ENCODE measurements at places on chromosomes 16 and 17.
A peak's percentile ranks its signal among the peaks of the same experiment; 100 is the strongest.

DNA sequence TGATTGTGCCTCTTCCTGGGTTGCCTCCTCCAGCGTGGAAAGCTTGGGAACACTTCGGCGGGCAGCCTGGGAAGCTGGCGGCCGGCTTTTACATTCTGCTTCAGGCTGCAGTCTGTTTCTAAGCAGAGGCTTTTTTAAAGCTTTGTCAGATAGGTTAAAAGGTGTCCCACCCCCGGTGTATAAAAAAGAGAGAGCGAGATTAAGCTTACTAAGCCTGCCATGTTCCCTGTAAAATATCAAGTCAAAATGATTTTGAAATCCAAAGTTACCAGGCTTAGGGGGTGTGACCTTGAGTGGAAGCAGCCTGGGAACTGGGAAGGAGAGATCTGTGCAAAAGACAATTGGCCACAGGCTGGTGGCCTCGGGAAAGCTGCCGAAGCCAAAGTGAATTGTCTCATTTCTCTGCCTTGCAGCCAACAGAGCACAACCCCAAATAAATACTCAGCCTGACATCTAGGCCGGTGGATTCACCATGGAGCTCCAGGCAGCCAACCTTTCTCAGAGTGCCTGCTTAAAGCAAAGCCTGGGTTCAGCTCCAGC lies 254.5 kb downstream of the FTO start:
- DNase-seq: peak; percentile 12

- no peak for DNase-seq
Observed at GRCh38 chr16:49696414-49697101, 159.4 kb downstream of the ZNF423 start.

- peak; percentile 90 for DNase-seq
Observed at GRCh38 chr17:31524926-31525800, 133.7 kb downstream of the RAB11FIP4 start.

DNA sequence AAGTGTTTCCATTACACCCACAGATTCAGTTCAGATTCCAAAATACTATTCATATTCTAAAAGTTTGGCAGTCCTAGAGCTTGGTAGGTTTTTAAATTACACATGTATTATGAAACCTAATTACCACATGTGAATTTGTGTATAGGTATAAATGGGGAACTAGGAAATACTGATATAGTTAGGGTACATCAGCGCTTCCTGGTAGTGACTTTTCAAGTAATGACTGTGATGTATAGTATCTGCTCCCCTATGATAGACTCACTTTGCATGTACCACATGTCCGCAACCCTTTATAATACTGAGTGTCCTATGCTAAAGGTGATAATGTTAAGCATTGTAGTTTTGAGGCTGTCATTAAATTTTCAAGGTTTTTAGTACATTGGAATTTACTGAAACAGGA lies 22.9 kb downstream of the CDK12 start:
- no peak for DNase-seq

GRCh38 chr16:71873199-71873598 lies 10.8 kb downstream of the ZNF821 start:
- no peak for DNase-seq

- DNase-seq: no peak
Observed at GRCh38 chr16:75340741-75341491, 89.5 kb upstream of the BCAR1 start.

DNA sequence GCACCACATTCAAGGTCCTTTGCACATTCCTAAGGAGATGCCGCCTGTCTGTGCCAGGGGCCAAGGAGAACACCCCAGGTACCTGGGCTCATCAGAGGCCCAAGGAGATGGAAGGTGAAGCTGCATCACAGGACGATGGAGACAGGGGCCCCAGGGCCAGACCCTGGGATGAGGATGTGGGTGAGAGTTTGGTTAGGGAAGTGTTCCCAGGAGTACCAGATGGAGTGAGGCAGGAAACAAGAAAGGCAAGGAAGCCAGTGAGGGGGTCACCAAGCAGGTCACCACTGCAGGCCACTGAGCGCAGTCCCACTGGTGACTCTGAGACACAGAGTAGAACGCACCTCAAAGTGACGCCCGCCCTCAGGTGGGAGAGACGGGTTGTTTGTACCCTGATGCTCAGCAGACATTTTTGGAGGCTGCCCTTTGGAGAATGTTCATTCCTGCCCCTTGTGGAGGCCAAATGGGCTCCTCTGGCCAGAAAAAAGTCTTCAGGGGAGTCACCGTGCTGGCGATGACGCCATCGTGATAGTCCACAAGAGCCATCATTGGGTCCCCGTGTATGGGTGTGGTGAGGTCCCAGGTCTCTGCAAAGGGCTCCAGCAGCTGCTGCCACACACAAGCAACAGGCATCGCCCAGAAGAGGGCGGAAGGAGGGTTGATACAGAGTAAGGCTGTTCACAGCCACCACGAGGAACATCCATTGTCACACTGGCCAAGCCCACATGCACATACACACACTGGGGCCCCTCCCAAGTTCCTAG lies 57.5 kb downstream of the BEAN1 start:
- DNase-seq: no peak

DNA sequence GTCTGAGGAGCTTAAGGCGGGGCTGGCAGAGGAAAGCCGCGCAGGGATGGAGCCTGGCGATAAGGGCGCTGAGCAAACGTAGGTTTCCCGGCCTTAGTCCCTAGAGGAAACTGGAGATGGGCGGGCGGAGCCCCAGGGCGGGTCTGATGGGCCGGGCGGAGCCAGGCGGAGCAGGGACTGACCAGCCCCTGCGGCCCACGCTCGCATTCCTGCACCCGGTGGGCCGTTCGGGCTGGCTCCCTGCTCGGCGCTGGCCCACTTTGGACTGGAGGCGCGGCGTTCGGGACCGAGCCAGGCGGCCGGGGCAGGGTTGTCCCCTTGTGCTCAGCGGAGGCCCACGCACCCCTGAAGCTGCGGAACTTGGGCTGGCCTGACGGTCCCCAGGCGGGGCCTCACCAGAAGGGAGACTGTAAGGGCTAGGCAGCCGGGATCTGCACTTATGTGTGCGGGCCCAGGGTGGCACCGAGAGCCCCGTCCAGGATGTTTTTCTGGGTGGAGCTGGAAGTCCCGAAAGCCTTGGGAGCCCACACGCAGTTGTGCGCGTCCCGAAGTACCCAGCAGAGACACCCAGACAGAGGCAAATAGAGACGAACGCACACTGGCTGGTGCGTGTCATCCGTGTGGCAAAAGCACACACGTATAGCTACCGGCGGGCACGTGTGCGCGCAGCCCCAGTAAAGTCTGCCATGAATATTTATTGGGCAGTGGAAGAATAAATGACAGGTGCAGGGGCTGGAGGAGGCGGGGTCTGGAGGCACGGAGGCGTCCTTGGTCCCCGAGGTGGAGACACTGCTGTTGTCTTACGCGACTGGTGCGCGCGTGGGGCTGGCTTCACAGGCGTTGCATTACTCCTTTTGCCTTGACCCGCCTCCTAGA lies 1.4 kb downstream of the PYDC1 start:
- DNase-seq: no peak

GRCh38 chr16:50419116-50419515 lies 50.3 kb upstream of the BRD7 start:
- no peak for DNase-seq

- DNase-seq: no peak
Observed at GRCh38 chr16:57999366-57999970, 1.0 kb downstream of the ZNF319 start.

DNA sequence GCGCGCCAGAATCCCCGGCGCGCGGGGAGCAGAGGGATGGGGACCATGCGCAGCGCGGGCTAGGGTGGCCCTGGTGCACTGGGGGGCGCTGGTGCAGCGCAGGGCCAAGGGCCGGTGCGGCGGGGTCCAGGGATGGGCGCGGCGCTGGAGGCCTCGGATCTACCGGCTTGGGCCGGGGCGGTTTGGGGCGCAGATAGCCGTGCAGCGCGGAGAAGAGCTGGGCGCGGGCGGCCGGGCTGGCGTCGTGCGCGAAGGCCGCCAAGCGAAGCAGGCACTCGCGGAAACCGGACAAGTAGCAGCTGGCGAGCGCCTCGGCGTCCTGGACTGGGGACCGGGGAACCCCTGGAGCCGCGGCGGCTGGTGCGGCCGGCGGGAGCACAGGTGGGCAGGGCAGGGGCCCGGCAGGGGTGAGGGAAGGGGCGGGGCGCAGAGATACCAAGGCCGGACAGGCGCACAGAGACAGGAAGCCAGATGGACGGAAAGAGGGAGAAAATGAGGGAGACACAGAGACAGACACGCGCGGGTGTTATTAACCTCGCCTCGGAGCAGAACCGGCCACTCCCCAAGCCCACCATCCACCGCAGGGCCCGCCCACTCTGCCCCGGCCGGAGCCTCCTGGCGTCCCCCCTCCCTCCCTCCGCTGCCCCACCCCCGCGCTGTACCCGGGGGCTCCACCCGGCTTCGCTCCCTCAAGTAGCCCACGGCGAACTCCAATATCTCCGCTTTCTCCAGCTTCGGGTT lies 2.1 kb downstream of the HES7 start:
- no peak for DNase-seq

DNA sequence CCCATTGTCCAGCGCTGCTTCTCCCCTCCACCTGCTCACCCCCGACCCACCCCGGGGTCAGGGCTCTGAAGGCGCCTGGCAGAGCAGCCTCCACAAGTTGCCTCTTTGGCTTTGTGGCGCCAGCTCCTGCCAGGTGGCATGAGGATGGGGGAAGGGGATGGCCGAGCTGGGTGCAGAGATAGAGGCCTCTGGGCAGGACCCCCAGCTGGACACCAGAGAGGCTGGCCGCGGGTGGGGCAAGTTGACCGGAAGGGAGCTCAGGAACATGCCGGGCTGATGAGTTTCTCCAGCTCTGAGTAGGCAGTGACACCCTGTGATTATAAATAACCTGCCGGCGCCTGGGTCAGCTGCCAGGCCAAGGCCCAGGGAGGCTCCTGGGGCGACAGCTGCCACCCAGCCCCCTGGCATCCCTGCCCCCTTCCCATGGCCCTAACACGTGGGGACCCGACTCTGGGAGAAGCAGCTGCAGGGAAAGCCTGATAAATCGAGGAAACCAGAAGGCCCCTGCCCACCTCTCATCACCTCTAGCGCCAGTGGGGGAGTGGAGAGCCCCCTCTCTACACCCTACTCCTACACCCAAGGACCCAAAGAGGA lies 729 bp downstream of the P2RX5 start:
- no peak for DNase-seq

- no peak for DNase-seq
Observed at GRCh38 chr17:56593646-56594319, at the start of gene NOG. TSS of gene NOG (plus strand) at chr17:56593699. CDS start at chr17:56594224, 525 bp downstream.

GRCh38 chr16:77376358-77376757 lies 58.5 kb downstream of the ADAMTS18 start:
- DNase-seq: no peak

DNA sequence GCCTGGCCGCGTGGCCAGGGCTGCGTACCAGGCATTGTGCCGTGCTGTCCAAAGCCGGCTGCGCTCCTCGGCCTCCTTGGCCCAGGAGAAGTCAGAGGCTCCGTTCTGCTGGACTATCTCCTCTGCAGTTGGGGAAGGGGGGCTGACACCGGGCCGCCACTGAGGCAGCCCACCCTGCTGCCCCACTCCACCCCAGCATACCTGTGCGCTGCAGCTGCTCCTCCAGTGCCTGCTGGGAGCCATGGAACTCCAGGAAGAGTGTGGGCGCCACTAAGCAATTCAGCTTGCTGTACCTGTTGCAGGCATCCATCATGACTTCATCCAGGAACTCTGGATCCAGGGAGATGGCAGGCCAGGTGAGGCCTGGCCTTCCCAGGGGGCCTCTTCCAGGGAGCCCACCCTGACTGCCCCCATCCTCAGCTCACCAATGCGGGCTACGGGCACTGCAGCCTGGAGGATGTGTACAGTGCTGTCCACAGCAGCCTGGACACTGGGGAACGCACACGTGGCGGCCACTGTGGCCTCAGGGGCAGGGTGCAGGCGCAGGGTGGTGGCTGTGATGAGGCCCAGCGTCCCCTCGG lies 2.9 kb downstream of the LDHD start:
- DNase-seq: no peak

GRCh38 chr16:82715160-82715559 lies 88.4 kb downstream of the CDH13 start:
- DNase-seq: no peak

GRCh38 chr17:37847811-37848331 lies 76.3 kb upstream of the TBC1D3K start:
- DNase-seq: no peak

- no peak for DNase-seq
Observed at GRCh38 chr16:77057161-77057774, 133.7 kb upstream of the MON1B start.

DNA sequence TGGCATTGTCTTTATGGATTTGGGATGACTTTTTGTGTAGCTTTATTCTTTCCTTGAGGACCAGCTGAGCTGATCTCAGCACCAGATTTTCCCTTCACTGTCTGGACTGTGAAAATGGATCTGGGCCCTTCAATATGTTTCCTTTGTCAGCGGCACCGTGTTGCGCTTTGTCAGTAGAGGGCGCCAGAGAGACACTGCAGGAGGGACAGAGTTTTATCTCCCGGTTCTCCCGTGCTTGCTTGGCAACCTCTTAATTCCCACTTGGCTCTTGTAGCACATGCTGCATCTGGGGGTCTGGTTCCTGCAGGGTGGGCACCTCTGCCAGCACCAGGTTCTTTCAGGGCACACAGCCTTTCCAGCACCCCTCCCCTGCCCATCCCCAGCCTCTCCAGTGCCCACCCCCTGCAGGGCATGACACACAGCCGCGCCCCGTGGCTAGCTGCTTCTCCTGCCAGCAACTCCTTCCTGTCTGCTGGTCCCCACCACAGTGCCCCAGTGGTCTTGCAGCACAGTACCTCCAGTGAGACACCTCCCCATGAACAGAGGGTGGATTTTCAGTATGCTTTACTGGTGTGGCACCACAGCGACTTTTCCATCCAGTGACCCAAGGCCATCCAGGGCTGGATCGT lies 19.6 kb downstream of the OR1D5 start:
- DNase-seq: no peak

DNA sequence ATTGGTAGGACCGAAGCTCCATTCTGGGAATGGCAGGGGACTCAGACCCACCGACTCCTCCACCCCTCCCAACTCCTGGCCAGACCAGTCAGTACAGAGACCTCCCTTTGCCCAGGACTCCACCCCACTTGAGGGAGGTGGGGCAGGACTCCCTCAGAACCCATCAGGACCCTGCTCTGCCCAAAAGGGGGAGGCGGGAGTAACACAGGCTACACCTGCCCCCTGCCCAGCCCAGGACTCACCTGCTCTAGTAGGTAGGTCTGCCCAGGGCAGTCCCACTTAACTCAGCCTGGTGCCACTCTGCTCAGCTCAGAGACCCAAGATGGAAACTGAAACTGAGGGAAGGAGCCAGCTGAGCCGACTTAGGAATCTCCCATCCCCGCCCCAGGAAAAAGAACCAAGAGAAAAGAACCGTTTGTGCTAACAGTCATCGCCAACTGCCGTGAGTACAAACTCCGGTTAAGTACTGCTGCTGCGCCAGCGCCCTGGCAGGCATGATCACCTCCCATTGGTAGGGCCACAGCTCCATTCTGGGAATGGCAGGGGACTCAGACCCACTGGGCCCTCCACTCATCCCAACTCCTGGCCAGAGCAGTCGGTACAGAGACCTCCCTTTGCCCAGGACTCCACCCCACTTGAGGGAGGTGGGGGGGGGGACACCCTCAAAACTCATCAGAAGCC lies 503 bp downstream of the DHX58 start:
- DNase-seq: peak; percentile 39

DNA sequence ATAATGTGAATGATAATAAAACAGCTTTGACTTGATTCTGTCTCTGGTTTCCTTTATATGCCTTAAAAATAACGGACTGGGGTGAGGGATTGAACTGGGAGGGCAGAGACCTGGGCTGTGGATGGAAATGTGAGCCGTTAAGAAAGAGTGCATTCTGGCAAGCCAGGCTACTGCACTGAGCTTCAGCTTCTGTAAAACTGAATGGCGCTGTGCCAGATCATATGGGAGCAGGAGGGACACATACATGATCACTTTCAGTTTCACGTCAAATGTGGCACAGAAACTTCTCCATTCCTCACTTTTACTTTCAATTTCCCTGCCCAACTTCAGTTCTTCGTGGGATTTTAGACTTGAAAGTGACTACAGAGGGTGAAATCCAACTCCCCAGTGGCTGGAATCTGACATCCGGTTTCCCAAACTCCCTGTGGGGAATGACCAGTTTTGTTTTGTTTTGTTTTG lies 1.1 kb downstream of the MT2A start:
- no peak for DNase-seq

All from amygdala (tissue), 56 donors.